ENCODE measurements at places on chromosomes 1 and 21.

DNA sequence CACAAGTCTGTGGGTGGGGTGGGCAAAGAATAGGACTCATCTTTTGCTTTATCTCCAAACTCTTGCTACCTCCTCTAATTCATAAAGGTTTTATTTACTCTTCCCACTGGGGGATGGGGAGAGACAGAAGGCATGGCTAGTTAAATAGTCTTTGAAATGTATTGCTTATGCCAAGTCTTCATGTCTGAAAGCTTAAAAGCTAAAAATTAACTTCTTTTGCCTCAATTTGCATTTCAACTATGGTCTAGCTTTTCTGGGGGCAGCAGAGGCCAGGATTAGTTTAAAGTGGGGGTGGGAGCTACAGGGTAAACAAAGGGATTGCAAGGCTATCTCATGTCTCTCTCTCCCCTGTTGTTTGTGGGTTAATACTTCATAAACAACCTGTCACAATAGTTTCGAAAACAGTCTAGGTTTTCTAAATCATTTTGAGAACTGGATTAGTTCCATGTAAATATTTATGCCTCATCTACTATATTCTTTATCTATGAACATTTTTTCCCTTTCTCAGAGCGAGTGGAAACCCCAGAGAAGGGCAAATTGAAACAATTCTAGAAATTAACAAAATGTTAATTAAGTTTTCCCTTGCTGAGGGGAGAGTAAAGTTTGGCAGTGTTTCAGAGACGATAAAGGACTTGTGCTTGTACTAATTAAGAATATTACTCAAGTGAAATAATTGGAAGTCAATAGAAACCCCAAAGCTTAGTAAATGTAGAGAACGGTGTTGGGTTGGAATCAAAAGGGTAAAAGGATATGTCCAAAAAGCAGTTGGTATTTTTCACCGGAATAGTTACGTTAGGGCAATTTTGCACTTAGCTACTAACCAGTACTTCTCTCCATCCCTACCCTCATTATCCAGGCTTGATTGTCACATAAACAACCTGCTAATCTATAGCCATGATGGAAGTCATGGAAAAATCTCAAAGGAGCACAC lies 182.2 kb downstream of the GIPC2 start:
- no peak for DNase-seq

- DNase-seq, result no peak
These were observed 104.9 kb upstream of the TMPRSS2 start for GRCh38 chr21:41612674-41613532.

GRCh38 chr1:56137521-56138505 lies 441.6 kb downstream of the PLPP3 start:
- no peak for DNase-seq

GRCh38 chr21:29867796-29868195 lies 72.0 kb downstream of the GRIK1 start:
- no peak for DNase-seq

- DNase-seq, result no peak
These were observed 73.0 kb upstream of the PTGS2 start for GRCh38 chr1:186753241-186753640.

- no peak for DNase-seq
These were observed 54.5 kb downstream of the HMGB4 start for GRCh38 chr1:33918368-33918767.

- DNase-seq, result no peak
These were observed 2.7 kb downstream of the ZBTB18 start for GRCh38 chr1:244053831-244054230.

GRCh38 chr1:202164271-202165037 lies 4.1 kb upstream of the PTPN7 start:
- DNase-seq, result no peak

DNA sequence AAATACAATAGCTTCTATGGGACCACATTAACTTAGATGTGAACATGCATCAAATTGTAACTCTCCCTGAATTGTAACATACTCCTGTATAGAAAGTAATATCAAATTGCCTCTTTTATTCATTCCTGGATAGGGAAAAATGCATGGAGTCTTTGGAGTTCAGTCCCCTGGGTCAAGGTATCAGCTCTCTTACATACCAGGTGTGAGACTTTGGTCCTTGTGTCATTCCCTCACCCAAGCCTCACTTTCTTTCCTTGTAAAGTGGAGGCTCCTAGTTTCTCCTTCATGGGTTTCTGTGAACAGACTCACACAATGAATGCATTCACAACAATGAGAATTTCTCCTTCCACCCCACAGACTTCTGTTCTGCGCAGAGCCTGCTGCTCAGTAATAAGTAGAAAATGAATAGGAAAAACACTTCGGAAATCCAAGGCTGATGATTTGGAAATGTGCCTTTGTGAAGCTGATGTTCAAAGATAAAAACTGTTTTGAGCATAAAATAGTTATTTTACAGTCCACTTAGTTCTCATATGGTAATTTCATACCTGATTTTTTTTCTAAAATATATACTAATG lies 185.3 kb downstream of the AK5 start:
- DNase-seq, result no peak
